ENCODE measurements at places on chromosomes 7 and 10.

- no peak for DNase-seq
Measured at GRCh38 chr7:68015122-68015977, 1018.7 kb downstream of the TYW1 start.

- no peak for DNase-seq
Measured at GRCh38 chr10:117597216-117597615, 54.7 kb downstream of the EMX2 start.

GRCh38 chr10:3196958-3197347, 24.4 kb upstream of the PITRM1 start:
- DNase-seq = no peak

DNA sequence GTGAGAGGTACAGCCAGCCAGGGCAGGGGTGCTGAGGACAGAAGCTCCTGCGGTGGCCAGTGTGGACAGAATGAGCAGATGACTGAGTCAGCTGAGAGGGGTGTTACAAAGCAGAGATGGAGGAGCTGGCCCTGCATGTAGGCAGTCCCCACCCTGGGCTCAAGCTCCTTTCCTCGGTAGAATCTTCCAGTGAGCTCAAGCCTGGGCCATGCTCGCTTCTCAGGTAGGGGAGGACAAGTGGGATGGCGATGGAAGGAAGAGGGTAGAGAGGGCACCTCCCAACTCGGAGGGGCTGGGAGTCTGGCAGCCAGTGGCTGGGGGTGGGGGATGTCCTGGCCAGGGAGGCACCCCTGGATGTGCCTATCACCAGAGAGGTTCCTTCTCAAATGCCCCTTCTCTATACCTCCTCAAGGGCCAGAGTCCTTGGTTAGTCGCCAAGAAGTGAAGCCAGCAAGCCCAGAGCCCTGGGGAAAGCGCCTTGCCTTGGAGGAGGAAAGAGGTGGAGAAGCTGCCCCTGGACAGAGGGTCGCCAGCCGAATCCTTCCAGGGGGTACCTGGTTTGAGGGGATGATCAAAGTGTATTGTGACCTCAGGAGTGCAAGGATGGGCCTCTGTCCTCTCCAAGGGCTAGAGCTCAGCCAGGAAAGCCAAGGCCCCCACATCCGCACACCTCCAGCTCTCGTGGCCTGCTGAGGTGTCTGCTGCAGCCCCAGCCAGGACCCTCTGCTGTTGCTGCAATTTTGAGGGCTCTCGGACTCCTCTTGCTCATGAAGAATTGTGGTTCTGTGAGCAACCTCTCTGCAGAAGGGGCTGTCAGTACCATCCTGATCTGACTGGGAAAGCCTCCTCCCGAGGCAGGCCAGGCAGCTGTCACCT, 88.6 kb upstream of the MACROH2A2 start:
- DNase-seq = no peak

- DNase-seq = no peak
Measured at GRCh38 chr10:125018576-125019143, 76.7 kb downstream of the ZRANB1 start.

GRCh38 chr7:106283831-106284713, 711 bp downstream of the NAMPT start:
- DNase-seq = peak; percentile 34

GRCh38 chr7:134902058-134902457, 84.2 kb upstream of the AGBL3 start:
- no peak for DNase-seq

GRCh38 chr10:72738486-72738885, 46.5 kb downstream of the MCU start:
- no peak for DNase-seq

GRCh38 chr10:80411267-80411668, 2.9 kb downstream of the PRXL2A start:
- DNase-seq = no peak

DNA sequence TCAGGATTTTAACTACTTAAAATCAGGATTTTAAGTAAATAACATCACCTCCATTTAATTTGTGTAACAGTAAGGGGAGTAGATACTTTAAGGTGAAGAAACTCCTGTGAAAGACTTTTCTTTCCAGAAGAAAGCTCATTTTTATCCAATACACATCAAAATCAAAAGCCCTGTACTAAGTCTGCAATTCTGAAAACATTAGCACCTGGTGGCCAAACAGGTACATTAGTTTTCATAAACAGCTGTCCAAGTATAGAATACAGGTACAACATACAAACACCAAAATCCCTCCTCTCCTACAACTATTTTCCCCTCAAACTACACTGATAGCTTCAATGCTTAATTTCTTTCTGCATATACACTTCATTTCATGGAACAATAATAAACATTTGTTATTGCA, 22.9 kb downstream of the FAM3C start:
- no peak for DNase-seq

- DNase-seq = no peak
Measured at GRCh38 chr10:79061441-79062315, 7.1 kb upstream of the ZMIZ1 start.

DNA sequence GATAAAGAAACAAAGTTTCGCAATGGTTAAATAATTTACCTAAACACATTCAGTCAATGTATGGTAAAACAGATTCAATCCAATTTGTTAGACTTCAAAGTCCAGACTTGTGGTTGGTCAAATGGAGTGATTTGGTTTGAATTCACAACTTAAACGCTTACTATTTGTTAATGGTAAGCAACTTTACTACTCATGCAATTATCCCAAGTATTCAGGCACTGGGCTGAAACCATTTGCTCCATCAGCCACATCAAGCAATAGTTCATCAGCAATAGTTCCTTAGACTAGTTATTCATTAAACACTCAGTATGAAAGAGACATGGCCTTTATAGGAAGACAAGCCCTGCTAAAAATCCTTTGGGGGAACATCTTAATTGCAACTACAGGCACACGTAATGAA, 253.0 kb downstream of the AGMO start:
- DNase-seq = no peak

GRCh38 chr10:97889461-97890265, 40.0 kb downstream of the GOLGA7B start:
- peak; percentile 30 for DNase-seq

- peak; percentile 45 for DNase-seq
Measured at GRCh38 chr10:103544657-103545310, 51.3 kb downstream of the NEURL1 start.

DNA sequence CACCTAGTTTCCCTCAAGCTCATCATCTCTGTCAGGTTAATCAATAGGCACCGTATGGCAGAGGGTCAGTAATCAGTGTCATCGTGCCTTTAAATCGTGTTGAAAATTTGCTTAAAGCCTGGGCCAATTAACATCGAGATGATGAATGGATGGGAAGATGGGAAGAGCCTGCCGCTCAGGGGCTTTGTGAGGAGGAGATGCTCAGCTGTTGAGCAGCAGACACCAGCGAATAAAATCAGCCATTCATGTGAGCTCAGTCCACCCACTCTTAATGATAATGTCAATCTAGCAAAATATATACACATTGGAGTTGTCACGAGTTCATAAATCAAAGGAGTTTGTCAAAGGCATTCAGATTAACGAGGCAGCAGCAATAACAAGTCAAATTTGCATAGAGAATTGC, 97.7 kb downstream of the BTRC start:
- DNase-seq = no peak

DNA sequence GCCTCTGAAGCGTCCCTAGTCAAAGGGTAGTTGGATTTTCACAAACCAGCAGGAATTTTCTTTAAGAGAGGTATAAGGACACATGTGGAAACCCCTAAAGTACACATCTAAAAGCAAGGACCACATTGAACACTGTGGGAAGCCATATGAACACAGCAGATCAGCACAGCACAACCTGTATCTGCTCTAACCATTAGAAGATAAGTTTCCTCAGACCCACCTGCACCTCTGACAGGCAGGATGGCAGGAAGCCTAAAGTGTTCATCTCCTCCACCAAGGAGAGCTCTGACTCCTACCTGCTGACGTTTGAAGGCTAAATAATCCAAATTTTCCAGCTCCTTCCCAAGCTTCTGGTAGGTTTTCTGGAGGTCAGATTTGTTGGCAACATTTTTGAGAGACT, 174.4 kb downstream of the CTNNA3 start:
- DNase-seq = no peak

GRCh38 chr7:64618785-64619456, 47.0 kb upstream of the ZNF107 start:
- DNase-seq = peak; percentile 57

GRCh38 chr10:100303724-100304319, 17.3 kb upstream of the BLOC1S2 start:
- DNase-seq = no peak

DNA sequence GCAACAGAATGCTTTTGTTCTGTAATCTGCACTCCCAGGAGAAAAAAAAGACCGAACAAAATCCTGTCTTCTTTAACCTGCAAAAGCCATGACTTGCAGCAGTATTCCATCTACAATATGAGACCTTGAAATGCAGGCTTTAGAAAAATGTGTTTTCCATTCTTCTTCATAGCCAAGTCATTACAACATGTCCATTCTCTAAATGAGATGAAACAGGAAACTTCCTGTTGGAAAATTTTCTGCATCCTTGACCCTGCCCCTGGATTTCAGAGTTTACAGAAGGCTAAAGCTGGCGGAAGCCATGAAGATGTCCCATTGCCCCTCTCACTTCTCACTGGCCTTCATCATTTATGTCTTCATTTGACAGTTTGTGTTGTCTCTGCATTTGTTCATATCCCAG, 546.4 kb downstream of the TNS3 start:
- DNase-seq = no peak
